ENCODE measurements at places on chromosomes 1 and 21.

GRCh38 chr1:225919906-225920305, 4.1 kb downstream of the PYCR2 start:
- peak; percentile 61 for DNase-seq

DNA sequence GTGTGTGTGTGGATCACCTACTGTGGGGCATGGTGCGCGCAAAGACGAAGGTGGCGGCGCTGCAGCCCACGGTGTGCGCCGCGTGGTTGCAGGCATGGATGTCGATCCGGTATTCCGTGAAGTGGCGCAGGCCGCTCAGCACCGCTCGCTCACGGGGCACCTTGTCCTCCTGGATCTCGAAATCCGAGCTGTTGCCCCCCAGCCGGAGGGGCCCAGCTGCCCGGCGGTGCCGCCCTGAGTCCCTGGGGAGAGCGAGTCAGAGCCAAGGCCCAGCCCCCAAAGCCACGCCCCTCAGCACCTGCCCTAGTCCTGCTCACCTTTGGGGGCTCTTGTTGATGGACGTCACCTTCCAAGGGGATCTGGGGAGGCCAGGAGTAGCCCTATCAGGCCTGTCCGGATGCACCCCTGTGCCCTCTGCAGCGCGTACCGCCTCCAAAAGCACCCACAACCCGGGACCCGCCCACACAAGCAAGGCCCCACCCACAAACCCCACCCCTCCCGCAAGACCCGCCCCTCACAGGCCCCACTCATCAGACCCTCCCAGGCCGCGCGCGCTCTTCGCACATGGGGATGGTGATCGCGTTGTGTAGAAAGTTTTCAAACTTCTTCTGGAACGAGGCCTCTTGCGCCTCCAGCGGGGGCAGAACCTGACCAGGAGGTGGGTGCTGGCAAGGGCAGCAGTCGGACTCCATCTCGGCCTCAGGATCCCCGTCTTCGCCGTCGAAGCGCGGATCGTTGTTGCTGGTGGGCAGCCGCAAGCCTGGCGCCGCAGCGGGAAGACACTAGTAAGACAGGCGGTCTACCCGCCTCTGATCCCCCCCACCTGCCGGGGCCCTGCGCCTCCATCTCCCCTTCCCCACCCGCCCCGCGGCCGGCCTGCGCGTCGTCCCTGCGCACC, 13.6 kb downstream of the INSRR start:
- DNase-seq: no peak

GRCh38 chr1:226443033-226443432, 35.1 kb upstream of the PARP1 start:
- DNase-seq: no peak

- no peak for DNase-seq
Observed at GRCh38 chr1:186793582-186793927, 35.2 kb upstream of the PLA2G4A start.

DNA sequence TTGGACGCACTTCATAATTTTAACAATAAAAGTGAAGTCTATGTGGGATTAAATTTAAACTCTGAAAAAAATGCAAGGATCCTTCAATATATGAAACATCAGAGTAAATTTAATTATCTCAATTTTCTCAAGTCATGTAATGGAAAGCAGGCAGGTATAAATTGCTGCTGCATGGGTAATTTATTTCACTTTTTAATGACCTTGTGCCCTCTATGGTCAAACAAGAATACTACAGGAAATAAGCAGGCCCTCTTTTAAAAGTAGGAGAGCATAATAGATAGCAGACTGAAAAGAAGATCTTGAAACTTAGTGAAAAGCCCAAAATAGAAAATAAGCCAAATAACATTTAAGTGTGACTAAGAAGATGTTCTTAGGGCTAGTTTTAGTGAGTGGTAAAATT, 22.9 kb downstream of the BCAS2 start:
- no peak for DNase-seq

DNA sequence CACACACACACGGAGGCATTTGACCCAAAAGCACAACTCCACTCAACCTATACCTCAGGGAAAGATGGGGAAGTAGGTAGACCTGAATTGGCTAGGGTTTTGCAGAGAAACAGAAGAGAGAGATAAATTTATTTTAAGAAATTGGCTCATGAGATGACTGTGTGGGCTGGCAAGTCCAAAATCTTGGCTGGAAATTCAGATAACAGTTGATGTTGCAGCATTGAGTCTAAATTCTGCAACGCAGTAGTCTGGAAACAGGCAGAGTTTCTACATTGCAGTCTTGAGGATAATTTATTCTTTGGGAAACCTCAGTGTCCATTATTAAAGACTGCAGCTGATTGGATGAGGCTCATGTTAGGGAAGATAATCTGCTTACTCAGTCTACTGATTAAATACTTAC, 4.3 kb upstream of the LCE2B start:
- no peak for DNase-seq

DNA sequence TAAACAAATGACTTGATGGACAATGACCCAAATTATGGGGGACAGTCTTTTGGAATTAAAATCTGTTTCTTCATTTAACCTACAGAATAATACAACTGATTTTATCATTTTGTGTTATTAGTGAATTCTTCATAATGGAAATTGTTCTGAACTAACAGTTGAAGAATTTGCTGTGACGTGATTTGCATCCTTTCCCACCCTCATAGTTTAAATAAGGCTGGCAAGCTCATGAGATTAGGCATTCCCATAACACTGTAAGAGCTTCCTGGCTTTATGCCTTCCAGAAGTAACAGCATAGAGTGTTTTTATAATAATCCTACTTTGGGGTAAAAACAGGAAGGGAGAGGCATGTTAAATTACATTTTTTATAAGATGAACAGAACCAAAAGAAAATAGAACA, 95.7 kb downstream of the ATP6V1G3 start:
- DNase-seq: no peak

- DNase-seq: no peak
Observed at GRCh38 chr1:75630004-75630594, 19.2 kb upstream of the SLC44A5 start.

GRCh38 chr1:245800901-245801605, 646.3 kb downstream of the KIF26B start:
- no peak for DNase-seq

DNA sequence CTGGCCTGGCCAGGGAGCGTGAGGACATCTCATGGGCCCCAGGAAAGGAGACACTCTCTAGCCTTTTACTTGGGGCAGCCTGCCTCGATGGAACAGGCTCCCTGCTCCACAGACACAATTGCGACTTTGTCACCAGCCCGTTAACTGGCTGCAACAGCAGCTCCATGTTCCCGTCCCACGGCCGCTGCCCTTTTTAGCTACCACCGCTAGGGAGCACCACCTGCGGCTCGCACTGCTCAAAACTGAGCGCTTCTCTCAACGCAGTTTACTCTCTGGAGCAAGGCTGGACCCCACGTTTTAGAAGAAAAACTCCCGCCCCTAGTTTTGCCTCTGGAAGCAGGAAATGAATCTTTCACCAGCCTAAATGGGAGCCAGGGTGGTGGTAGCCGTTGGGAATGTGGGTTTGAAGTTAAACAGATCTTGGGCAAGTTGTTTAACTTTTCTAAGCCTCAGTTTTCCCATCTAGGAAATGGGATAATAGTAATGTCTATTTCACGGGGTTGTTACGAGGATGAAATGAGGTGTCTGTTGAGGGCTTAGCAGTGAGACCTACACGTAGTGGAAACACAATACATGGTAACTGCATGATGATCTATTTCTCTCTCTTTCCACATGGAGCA, 3.5 kb upstream of the LRRC38 start:
- DNase-seq: peak; percentile 12

DNA sequence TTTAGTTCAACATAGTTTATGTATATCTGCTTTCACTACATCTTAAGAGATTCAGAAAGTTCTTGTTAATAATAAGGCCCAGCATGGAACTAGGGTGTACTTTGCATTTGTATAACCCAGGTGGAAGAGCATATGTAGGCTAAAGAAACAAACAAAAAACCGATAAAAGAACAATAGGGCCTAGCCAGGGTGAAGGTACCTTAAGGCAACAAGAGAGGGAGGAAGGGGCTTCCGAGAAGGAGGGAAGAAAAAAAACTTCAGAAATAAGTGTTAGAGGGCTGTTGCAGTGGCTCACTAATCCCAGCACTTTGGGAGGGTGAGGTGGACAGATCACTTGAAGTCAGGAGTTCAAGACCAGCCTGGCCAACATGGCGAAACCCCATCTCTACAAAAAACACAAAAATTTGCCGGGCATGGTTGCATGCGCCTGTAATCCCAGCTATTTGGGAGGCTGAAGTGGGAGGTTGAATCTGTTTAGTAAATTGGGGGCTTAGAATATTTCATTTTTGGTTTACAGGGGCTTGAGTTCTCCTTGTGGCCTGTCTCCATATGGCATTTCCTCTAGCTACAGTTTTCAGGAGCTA, 4.7 kb upstream of the SPATA45 start:
- DNase-seq: no peak

DNA sequence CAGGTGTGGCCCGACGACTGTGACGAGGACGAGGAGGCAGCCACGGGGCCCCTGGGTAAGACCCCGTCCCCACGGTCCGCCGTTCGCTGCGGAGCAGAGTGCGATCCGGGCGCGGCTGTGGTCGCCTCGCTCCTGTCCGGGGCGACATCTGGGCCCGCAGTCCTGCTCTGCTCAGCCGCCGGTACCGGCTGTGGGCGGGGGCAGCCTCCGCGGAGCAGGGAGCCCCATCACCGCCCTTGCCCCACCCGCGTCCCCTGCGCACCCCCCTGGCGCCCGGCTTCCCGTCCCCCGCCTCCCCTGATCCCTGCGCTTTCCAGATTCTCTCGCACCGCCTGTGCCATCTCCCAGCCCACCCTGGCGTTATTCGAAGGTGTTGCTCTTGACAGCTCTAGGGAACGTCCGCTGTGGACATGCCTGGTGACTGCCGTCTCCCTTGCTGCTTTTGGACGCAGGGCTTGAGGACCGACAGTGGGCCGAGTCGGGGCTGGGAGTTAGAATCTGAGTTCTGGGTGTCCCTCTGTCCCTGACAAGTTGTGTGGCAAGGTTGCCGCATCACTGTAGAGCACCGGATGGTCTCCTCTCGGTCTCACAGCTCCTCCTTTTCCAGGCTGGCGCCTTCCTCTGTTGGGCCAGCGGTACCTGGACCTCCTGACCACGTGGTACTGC, 596 bp downstream of the TOR3A start:
- peak; percentile 51 for DNase-seq

GRCh38 chr1:118821801-118822200, 166.3 kb downstream of the TBX15 start:
- no peak for DNase-seq

GRCh38 chr21:44006017-44006619, 6.0 kb upstream of the TRAPPC10 start:
- DNase-seq: no peak

- DNase-seq: no peak
Observed at GRCh38 chr21:43021756-43022600, 47.6 kb downstream of the PKNOX1 start.

GRCh38 chr1:201113451-201114244, 1.4 kb upstream of the CACNA1S start:
- DNase-seq: no peak

DNA sequence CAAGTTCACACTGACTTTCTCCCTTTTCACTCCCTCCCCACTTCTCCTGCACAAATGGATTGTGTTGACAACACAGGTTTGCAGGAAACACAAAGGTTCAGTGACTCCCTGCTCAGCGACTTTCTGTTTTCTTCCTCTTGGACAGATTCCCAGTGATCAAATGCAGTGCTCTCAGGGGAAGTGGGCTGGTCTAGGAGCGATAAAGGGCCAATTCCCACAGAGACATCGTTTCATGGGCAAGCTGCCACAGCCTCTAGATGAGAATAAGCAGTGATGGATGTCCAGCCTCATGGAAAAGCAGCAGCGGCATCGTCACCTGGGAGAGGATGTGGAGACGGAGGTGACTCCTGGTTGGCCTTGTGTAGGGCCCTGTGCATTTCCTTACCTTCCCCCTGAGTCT, 30.6 kb downstream of the FYB2 start:
- DNase-seq: no peak

DNA sequence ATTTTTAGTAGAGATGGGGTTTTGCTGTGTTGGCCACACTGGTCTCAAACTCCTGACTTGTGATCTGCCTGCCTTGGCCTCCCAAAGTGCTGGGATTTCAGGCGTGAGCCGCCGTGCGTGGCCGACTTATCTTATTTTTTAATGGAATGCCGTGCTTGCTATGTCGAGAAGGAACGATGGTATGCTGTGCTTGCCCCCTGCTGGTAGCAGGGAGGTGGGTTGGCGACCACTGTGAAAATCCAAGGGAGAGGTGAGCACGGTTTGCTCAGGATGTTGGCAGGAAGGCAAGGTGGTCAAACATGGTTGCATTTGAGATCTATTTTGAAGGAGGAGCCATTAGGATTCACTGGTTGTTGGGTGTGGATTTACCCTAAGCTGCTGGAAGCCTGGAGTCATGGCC, 45.8 kb upstream of the RCC2 start:
- no peak for DNase-seq

- no peak for DNase-seq
Observed at GRCh38 chr21:45498646-45499000, 43.6 kb downstream of the SLC19A1 start.
